NCI-H1694 treated with DMSO at 0.1 percent for 48 hours (cell line): ENCODE measurements at places on chromosomes 3 and 15.

GRCh38 chr15:93895976-93896770, 335.2 kb upstream of the MCTP2 start:
- DNase-seq, result no peak

DNA sequence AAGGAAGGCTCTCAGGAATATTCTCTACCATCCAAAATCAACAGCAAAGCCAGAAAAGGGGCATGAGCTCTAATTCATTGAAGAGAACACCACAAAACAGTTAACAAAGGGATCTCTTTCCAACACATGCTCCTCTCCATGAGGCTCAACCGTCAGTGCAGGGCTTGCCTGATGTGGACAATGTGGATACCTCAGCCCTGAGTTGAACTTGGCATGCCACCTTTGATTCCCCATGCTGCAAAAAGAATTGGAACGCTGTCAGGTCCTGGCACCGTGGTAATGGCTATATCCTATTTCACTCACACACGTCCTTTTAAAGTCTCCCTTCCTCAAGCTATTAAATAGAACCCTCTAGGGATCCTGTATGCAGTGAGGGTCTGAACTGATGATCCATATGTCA, 30.7 kb upstream of the IP6K2 start:
- DNase-seq, result no peak

GRCh38 chr3:50156549-50157493, 1.7 kb downstream of the SEMA3F start:
- DNase-seq, result no peak

- no peak for DNase-seq
These were observed 126.5 kb downstream of the FMN1 start for GRCh38 chr15:33068007-33068481.

GRCh38 chr15:41950489-41950888, 21.9 kb downstream of the EHD4 start:
- no peak for DNase-seq

GRCh38 chr3:124292329-124292728, 300.4 kb upstream of the ROPN1 start:
- no peak for DNase-seq
